Keratinocyte (primary cell): ENCODE measurements at places on chromosomes 16 and 17. TPM values are rescaled to one million over a fixed set of nuclear protein-coding genes. Genes with fewer than 3 reads are reported as not detected.

GRCh38 chr17:65185668-65186382 lies 48.7 kb downstream of the RGS9 start:
- DNase-seq = no peak

GRCh38 chr16:73544826-73545225 lies 496.9 kb upstream of the ZFHX3 start:
- DNase-seq = no peak

DNA sequence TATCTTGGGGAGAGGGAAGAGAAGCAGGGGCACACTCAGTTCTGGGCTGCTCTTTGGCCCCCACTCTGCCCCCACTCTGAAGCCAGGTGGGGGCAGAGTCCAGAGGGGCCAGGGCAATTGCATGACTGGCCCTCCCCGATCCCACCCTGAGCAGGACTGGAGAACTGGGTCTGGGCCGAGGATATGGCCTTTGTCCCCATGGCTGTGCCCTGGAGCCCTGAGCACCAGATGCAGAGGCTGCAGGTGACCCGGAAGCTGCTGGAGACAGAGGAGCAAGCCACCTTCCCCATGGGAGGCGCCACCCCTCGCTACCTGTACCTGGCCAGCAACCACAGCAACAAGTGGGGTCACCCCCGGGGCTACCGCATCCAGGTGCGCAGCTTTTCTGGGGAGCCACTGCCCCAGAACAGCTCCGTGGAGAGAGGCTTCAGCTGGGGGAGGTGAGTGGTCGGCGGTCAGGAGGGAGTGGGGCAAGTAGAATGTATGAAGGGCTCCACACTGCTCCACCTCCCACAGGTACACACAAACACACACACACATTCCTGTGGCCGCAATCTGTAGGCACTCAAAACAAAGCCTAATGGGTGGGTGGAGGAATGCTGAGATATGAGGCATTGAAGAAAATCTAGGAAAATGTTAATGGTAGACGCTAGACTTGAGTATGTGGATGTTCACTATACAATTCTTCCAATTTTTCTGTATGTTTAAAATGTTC lies 21.4 kb downstream of the AOC3 start:
- no peak for DNase-seq

- DNase-seq = no peak
Observed at GRCh38 chr17:17466511-17466910, 10.3 kb upstream of the MED9 start.

The RCVRN gene
- polyA plus RNA-seq = not detected in 3 replicates

The ZNF19 gene
- polyA plus RNA-seq = 1.2 to 1.7 TPM (median 1.2 TPM) in 3 replicates

The TEKT5 gene
- 0.08 to 0.23 TPM in 2 of 3 replicates, not detected in the other for polyA plus RNA-seq

The GPRC5B gene
- polyA plus RNA-seq = 0.03 to 0.23 TPM (median 0.08 TPM) in 3 replicates

The PPL gene
- 23.5 to 26.6 TPM (median 25.3 TPM) in 3 replicates for polyA plus RNA-seq

The NTN1 gene
- 0.10 to 0.29 TPM (median 0.28 TPM) in 3 replicates for polyA plus RNA-seq

The CHCT1 gene
- not detected in 3 replicates for polyA plus RNA-seq

The CRYM gene
- polyA plus RNA-seq = 0.10 to 0.18 TPM (median 0.17 TPM) in 3 replicates
